Left hindlimb (tissue), 1 donor: ENCODE measurements at places on chromosomes 1 and 21.

DNA sequence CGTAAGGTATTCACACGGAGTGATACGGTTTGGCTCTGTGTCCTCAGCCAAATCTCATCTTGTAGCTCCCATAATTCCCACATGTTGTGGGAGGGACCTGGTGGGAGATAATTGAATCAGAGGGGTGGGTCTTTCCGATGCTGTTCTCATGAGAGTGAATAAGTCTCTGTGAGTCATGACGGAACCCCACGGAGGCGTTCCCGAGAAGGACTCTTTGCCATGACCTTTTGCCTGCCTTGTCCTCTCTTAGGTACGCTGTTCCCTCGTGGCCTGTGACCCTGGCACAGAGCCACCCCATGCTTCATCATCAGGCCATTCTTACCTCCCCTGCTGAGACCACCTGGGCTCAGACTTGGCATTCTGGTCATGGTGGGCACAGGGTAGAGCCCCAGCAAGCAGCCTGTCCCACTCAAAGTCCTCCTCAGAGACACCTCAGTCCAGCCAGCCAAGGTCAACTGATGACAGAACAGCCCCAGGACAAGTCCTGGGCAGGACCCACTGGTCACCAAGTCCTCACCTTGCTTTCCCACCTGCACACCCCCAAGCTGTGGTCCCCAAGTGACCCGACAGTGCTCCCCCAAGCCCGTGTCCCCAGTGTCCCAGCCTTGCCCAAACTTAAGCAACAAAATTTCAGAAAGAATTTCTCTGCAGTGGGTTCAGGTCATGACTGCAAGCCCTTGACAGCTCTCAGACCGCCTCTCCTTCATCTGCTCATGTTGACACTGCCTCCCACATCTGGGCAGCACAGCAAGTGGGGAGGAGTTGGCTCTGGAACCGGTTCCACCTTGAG, 158.4 kb downstream of the ACTL8 start:
- no peak for DNase-seq

DNA sequence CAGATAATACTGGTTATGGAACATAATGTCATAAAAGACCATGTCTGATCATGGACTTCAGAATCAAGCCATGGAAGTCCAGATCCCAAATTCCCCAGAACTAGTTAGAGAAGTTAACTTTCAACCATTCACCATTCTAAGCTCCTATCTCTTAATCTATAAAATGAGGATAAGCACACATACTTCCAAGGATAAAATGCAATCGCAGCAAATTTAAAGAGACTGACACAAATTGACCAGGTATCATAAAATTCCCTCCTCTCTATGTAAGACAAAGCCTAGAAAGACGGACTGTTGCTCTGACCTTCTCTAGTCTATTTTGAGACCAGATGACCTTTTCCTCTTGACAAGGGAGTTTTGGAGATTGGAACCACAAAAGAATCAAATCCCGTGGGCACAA, 426.7 kb downstream of the PLPP3 start:
- no peak for DNase-seq

DNA sequence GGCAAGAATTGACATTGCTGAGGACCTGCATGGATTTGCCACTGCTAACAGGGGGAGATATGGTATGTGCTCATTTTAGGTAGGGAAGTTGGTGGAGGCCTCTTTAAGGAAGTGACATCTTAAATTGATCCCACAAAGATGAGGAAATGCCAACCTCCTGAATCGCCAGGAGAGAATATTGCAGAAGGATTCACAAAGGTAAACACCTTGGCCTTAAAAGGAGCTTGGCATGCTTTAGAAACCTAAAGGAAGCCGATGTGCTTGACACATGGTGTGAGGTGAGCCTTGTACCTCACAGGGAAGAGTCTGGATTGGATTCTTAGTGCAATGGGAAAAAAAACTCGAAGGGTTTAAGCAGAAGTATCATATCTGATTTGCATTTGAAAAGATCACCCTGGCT, 470.5 kb upstream of the DAB1 start:
- no peak for DNase-seq

DNA sequence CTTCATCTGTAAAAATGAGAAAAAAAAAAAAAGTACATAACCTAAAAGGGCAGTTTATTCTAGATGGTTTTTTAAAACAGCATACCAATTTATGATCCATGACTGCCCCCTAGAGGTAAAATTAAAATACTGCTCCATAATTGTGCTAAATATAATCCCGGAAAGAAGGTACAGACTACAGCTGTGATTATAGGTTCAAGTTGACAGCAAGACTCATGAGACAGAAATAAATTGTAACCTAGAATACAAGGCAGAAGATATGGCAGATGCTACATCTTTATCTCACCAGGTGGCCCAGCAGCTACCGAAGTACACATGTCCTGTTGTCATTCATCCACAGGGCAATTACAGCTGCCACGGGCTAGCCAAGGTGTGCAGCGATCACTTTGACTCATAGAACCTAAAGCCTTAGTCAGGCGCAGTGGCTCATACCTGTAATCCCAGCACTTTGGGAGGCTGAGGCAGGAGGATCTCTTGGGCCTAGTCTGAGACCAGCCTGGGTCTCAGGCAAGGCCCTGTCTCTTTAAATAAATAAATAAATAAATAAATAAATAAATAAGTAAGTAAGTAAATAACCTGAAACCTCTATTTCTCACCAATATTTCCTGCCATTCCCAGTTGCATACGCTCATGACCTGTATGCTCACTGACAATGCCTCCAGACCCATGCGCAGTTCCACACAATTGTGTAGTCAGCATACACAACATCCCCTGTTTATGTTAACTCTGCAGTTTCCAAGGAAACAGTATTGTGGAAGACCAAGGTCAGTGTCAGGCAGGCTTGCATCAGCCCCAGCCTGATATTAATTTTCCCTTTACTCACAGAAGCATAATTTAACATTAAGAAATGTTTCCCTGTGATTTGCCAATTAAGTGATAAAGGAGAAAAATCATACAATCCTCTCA, 18.3 kb upstream of the PPIE start:
- DNase-seq, result no peak

GRCh38 chr1:61450454-61450853, 274.5 kb downstream of the TM2D1 start:
- peak; percentile 41 for DNase-seq
